ENCODE measurements at places on chromosomes 1 and 21.

- DNase-seq = no peak
Measured at GRCh38 chr1:33032126-33032869, 4.4 kb downstream of the AK2 start.

- DNase-seq = no peak
Measured at GRCh38 chr1:193538680-193539079, 352.3 kb upstream of the B3GALT2 start.

- DNase-seq = no peak
Measured at GRCh38 chr1:165563551-165563950, 19.8 kb downstream of the LRRC52 start.

DNA sequence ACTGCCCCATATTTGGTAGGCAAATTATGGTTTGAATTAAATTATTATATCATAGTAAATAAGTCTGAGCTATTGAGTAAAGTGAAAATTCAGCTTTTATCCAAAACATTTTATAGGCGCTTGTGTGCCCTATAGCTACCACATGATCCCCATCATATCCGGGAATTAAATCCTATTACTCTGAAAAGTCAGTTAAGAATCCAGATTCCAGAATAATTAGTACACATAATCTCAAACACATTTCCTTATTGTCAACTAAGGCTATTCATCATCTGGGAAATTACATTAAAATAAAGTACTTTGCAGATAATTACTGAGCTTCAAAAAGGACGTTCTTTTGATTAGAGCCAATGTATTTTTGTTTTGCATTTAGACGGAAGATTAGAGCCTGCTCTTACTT lies 72.3 kb downstream of the CTH start:
- no peak for DNase-seq

DNA sequence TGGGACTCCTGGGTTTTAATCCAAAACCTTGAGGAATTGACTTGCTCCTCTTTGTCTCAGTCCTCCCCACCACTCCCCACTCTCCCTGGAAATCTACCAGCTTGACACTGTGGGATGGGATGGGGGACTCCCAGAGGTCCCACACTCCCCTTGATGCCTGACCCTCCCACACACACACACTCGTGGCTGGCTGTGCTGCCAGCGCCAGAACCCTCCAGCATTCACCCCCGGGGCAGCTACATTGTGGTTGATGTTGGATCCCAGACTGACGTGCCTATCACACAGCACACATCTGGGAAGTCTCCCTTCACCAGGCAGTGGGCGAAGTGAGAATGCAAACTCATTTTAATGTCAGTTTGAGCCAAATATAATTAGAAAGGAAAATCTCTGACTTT lies 10.0 kb downstream of the KIRREL1 start:
- peak; percentile 43 for DNase-seq

- DNase-seq = no peak
Measured at GRCh38 chr1:52166996-52167753, 25.3 kb downstream of the ZFYVE9 start.

GRCh38 chr1:202343652-202344349 lies 2.1 kb upstream of the UBE2T start:
- DNase-seq = peak; percentile 36

- no peak for DNase-seq
Measured at GRCh38 chr1:180246579-180246978, 16.5 kb downstream of the LHX4 start.

GRCh38 chr1:918843-919242 lies 4.9 kb upstream of the SAMD11 start:
- DNase-seq = no peak

Measured in stromal cell of bone marrow (primary cell).